ENCODE measurements at places on chromosomes 2 and 18.

- DNase-seq, result no peak
Measured at GRCh38 chr18:78191276-78191675, 788.3 kb upstream of the SALL3 start.

DNA sequence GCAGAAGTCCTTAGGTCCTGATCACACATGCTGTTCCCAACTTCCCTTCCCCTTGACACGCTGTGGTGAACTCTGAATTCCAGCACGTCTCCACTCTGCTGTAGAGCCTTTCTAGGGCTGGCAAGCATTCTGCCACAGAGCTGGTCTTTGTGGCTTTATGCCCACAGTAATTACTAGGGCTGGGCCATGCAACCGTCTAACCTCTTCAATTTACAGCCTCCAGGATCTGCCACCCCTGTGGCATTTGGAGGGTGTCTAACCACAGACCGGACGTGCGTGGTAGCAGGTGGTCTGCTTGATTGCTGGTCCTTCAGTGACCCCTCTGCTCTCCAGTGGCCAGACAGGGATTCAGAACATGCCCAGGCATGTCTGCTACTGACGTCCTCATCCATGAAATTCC lies 43.1 kb upstream of the TGFA start:
- DNase-seq, result no peak

GRCh38 chr2:190646780-190647522 lies 1.9 kb upstream of the NAB1 start:
- DNase-seq, result no peak

- peak; percentile 63 for DNase-seq
Measured at GRCh38 chr2:43426305-43427031, 169.4 kb downstream of the THADA start.

DNA sequence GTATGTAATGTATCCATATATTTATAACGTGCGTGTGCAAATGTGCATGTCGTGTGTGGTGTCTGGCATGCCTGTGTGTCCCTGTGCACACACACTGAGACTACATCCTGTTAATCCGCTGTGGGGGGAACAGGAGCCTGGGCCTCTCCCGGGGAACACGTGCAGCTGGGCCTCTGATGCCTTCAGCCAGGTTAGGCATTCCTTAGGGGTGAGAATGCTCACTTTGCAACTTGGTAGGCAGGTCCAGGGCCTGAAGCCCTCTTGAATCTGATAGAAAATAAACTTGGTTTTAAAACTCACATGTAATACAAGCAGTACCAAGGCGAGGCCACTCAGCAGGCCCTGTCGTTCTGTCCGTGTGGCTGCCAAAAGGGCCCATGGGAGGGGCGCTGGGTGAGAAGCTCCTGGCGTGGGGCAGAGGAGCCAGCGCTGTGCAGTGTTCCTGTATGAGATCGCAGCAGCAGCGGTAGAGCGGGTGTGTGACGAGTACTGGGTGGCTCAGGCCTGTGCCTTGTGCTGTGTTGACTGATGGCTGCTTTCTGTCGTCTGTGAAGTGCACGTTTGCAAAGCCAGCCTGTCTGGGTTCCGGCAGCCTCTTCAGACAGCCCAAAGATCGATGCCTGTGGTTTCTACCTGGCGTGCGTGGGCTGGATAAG lies 16.2 kb downstream of the SALL3 start:
- no peak for DNase-seq

- no peak for DNase-seq
Measured at GRCh38 chr2:30272761-30273573, 41.6 kb downstream of the LBH start.

DNA sequence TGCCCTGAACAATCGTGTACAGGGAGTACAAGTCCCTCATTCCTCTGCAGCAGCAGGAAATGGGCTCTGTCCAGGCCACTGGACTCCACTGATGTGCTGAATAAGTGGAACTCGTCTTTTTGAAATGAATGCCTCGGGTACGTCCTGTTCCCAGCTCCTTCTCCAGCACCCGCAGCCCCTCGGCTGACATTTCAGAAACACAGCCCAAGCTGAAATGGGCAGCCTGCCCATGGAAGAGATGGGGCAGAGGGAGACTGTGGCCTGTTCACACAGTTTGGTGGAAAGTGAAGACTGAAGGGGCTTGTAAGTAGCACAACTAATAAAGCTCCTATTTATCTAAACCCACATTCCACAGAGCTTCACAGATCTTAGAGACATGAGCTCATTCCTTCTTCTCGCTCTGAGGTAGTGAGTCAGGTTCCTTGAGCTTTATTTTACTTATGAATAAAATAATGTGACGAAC lies 498.6 kb downstream of the TXNL1 start:
- DNase-seq, result no peak

GRCh38 chr2:157443090-157443489 lies 799 bp downstream of the CYTIP start:
- no peak for DNase-seq

GRCh38 chr2:213609570-213610170 lies 325.4 kb downstream of the SPAG16 start:
- no peak for DNase-seq

GRCh38 chr18:32881009-32881408 lies 108.2 kb upstream of the KLHL14 start:
- DNase-seq, result no peak

DNA sequence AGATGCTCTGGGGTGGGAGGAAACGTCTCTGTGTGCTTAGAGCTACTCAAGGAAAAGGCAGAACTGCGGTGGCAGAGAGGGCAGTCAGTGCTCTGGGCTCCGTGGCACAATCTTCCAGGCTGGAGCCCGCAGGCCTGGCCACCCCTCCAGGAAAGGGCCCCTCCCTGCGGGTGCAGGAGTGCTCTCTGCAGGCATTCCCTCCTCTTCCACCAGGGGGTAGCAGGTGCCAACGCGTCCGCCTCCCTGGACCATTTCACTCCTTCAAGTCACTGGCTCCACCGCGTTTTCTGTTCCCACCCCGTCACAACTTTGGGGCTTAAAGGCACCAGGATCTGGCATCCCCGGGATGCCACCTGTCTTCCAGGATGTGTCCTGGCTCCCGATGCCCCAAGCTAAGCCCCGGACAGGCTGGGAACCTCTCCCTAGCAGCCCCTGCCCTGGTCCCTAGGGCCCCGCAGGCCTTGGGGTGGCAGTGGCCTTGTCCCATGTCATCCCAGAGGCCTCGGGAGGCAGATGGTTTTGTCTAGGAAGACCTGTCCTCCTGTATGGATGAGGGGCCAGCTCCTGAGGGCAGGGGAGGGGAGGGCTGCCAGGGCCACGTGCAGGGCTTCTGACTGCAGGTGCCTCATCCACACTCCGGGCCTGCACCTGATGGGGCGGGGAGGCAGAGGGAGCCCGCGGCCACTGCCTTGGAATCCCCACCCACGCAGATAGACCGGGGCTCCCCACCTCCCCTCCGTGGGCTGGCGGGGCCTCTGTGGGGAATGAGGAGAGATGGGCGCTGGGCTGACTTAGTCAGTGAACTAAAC lies 26.4 kb downstream of the KCNIP3 start:
- no peak for DNase-seq

- no peak for DNase-seq
Measured at GRCh38 chr18:50869150-50869549, 9.8 kb upstream of the ME2 start.

DNA sequence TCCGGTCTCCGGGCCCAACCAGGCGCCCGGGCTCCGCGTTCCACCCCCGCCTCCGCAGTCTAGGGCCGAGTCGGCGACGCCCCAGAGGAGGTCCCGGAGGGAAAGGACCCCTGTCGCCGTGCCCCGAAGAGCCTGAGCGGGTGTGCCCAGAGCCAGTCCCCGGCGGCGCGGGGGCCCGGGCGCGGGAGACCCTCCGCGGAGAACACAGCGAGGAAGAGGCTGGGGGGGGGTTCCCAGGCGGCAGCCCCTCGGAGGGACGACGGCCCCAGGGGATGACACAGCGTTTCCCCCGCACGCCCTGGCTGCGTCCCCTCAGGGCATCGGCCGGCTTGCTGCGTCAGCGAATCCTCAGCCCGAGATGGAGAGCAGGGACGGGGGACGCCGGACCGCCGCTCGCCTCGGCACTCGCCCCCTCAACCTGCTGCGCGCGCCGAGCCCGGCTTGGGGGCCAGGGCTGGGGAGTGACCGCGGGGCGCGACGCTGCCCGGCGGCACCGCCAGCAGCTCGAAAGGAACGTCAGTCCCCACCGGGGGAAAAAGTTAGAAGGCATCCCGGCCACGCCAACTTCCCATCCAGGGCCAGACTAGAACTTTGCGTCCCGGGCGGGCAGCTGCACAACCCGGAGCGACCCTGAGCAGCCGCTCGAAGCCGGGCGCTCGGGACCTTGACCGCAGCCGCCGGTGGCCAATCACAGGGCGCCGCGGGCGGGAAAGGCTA lies 711 bp downstream of the SFXN5 start:
- no peak for DNase-seq

DNA sequence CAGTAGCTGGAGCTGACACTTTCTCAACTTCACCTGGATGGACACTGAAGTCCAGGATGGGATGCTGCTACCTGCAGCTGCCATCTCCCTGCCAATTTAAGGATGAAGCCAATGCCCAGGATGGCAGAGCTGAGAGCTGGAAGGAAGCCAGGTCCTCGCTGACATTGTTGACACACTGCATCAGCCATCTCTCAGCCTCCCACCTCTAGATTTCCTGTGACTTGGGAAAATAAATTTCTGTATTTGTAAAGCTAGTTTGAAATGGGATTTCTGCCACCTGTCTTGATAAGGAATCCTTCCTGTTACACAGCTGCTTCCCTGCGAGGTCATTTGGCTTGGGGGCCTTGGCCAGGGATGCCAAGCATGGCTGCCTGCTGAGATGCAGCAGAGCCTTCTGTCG lies 43.5 kb downstream of the KCTD1 start:
- no peak for DNase-seq

GRCh38 chr18:71398531-71398930 lies 1109.7 kb downstream of the SOCS6 start:
- DNase-seq, result no peak

- no peak for DNase-seq
Measured at GRCh38 chr2:178220814-178221213, 26.5 kb downstream of the OSBPL6 start.

- peak; percentile 44 for DNase-seq
Measured at GRCh38 chr2:68807821-68808266, 63.4 kb downstream of the BMP10 start.

GRCh38 chr18:74551936-74552555 lies 17.7 kb downstream of the CNDP1 start:
- peak; percentile 73 for DNase-seq

- no peak for DNase-seq
Measured at GRCh38 chr18:28109781-28110560, 67.0 kb downstream of the CDH2 start.

GRCh38 chr2:159873258-159873657 lies 75.2 kb upstream of the CD302 start:
- no peak for DNase-seq

GRCh38 chr2:239139101-239139500 lies 261.7 kb downstream of the HDAC4 start:
- DNase-seq, result no peak

GRCh38 chr18:22734791-22735627 lies 198.1 kb upstream of the RBBP8 start:
- no peak for DNase-seq

DNA sequence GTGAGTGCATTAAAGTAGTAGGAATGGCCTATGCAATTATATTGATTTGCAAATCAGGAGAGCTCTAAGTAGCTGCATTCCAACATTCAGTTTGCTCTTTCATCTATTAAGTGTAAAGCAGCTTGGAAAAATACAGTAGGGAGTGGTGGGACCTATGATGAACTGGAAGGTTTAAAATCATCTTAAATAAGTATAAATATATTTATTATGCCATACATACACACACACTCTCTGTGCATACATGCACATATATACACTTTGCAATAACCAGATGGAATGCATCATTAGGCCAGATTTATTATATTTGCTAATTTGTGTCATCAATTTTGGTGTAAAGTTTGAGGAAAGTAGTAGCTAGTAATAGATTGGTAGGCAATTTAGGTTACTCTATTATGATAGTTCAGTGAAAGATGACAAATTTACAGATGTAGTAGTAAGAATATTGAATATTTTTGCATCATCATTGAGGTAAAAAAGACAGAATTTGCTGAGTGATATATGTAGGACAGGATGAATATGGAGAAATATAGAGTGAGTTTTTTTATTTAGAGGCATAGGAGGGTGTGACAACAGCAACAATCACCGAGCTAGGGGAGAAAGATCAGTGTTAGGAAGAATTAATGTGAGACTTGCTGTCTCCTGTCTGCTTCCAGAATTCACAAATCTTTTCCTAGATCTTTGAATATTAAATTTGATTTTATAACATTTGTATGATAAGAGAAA lies 961.0 kb upstream of the CDH2 start:
- no peak for DNase-seq

DNA sequence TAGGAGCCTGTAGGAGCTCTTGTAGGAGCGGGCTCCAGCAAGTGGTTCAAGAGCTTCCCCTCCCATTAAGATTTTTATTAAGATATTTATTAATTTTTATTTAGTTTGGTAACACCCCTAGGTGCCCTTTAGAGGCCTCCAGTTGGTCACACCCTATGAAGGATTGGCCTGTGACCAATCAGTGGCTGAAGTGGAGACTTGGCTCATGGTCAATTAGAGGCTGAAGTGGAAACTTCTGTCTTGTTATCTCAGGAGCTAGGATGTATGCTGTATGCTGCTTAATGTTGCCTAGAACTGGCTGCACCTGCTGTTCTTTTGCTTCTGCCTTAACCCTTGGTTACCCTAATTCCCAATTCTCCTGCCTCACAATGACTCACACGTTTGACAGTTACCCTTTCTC lies 48.7 kb downstream of the DHRS9 start:
- no peak for DNase-seq

GRCh38 chr2:177631680-177632079 lies 239.1 kb downstream of the AGPS start:
- DNase-seq, result no peak

- DNase-seq, result no peak
Measured at GRCh38 chr2:173571021-173571821, 216.5 kb downstream of the CDCA7 start.

DNA sequence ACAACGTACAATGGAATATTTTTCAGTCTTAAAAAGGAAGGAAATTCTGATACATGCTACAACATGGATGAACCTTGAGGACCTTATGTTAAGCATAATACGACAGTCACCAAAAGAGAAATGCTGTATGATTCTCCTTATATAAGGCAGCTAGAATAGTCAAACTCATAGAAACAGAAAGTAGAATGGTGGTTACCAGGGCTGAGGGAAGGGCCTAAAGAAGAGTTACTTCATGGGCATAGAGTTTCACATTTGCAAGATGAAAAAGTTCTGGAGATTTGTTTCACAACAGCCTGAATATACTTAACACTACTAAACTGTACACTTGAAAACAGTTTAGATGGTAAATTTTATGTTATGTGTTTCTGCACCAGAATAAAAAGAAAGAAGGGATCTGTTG lies 113.3 kb downstream of the GALNT1 start:
- no peak for DNase-seq

GRCh38 chr2:96899413-96899741 lies 29.5 kb upstream of the SEMA4C start:
- no peak for DNase-seq

GRCh38 chr2:223306371-223306770 lies 254.4 kb downstream of the KCNE4 start:
- no peak for DNase-seq

GRCh38 chr2:10790228-10790973 lies 22.2 kb downstream of the PDIA6 start:
- no peak for DNase-seq

GRCh38 chr2:167784084-167784425 lies 463.3 kb downstream of the STK39 start:
- DNase-seq, result no peak

Measured in CD4-positive, alpha-beta T cell treated with Interleukin-15 for 1 hour (primary cell).